Stimulated activated CD8-positive, alpha-beta memory T cell treated with anti-CD3 and anti-CD28 coated beads, Interleukin-12 subunit alpha, Interleukin-12 subunit beta, amount 100 ng/mL, for 1 hour (primary cell): ENCODE measurements at places on chromosomes 16 and 17.

DNA sequence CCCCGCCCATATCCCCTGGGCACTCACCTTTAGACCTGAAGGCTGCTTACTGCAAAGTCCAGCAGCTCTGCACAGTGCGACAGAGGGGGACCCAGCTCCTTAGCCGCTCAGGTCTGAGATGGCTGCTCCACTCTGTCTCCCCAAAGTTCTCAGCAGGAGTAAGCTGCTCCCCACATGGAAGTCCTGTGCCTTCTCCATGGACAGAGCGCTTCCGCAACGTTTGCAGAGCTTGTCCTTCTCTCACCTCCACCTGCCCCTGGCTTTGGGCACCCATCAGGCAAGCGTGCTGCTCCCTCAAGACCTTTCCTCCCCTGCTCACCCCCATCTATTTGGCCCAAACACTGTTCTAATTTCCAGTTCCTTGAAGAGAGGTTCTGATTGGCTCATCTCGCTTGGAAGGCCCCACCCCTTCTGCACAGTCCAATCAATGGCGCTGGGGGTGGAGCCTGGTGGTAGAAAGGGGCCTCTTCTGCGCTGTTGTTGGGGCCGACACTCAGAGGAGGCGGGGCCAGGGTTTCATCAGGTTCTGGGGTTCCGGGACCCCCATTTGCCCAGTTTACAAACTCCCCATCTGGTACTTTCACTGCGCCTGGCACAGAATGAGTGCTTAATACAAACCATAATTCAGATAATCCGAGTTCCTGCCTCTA is 137.2 kb downstream of the CYLD start:
- DNase-seq, result no peak

- DNase-seq, result no peak
Observed at GRCh38 chr17:30035369-30035768, 81.2 kb upstream of the NSRP1 start.

- no peak for DNase-seq
Observed at GRCh38 chr17:8922928-8923327, 42.6 kb downstream of the PIK3R5 start.

- no peak for DNase-seq
Observed at GRCh38 chr16:67533024-67533560, 4.5 kb downstream of the RIPOR1 start.
